NCI-H526 treated with DMSO at 0.1 percent for 48 hours (cell line): ENCODE measurements at places on chromosomes 13 and 19.

DNA sequence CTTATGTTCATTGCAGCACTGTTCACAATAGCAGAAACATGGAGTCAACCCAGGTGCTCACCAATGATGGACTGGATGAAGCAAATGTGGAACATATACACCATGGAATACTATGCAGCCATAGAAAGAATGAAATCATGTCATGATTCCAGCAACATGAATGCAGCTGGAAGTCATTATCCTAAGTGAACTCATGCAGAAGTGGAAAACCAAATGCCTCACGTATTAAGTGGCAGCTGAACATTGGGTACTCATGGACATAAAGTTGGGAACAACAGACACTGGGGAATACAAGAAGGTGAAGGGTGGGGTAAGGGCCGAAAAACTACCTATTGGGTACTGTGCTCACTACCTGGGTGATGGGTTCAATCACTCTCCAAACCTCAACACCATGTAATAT is 915.9 kb downstream of the UQCRFS1 start:
- DNase-seq = no peak

GRCh38 chr13:98353750-98354149 is 176.7 kb upstream of the RNF113B start:
- DNase-seq = no peak

- DNase-seq = no peak
These were observed 157.2 kb downstream of the MYO16 start for GRCh38 chr13:108786456-108787200.

DNA sequence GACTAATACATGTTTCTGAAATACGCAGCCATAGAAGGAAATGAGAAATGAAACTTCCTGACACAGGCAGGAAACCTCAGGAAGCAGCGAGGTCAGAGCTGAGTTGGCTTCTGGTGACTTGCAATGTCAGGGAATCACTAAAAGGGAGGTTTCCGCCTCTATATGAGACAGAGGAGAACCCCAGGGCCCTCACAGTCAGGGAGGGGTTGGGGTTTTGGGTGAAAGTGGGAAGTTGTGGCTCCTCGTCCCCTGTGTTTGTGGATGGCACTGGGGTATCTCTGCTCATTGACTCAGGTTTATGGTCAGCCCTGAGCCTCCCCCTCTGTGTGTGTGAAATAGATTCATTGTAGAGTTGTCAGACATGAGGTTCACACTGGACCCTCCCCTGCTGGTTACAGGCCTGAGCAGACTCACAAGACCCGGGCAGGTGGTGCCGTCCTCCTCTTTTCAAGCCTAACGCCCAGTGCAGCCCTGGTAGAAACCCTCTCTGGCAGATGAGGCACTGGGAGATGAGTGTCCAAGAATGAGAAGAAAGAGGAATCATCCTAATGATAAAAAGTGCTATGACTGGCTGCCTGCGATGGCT is 5.5 kb upstream of the LILRA6 start:
- no peak for DNase-seq

DNA sequence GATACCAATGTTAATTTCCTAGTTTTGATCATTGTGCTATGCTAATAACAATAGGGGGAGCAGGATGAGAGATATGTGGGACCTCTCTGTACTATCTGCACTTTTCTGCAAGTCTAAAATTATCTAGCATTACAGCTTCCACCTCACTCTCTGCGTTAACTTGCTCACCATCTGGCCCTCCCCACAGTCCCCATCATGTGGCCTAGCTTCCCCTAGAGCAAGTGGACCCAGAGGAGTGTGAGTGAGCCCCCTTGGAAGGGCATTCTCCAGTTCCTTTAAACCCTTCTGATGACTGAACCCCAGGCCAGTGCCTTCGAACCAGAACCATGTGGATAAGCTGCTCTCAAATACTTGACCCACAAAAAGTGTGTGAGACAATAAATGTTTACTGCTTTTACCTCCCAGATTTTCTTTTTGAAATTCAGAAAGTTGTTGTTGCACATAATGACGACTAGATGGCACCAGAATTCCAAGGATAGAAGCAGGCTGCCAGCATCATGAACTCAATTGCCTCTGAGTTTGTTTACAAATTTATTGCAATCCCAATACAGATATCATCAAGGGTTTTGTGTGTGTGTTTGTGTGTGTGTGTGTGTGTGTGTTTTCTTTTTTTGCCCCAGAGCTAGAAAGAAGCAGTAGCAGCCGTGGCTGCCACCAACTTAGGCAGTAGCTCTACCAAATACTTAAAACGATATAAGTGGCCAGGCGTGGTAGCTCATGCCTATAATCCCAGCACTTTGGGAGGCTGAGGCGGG is 49.0 kb upstream of the ZNF780A start:
- DNase-seq = peak; percentile 27

DNA sequence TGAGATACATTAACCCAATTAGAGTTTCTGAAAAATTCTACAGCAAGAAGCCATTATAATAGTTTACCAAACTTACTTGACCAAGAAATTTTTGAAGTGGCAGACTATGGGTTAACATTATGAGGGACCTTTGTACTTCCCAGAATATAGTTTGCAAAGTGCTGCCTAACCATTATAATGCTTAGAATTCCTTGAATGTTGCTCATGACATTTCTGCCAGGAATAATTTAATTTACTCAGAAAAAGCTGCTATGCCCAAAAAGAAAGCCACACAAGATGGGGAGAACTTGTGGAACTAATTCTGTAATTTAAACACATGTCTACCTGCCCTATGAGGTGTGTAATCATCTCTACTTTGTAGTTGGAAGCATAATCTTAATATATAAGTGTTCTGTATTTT is 58.1 kb upstream of the MYCBP2 start:
- no peak for DNase-seq

DNA sequence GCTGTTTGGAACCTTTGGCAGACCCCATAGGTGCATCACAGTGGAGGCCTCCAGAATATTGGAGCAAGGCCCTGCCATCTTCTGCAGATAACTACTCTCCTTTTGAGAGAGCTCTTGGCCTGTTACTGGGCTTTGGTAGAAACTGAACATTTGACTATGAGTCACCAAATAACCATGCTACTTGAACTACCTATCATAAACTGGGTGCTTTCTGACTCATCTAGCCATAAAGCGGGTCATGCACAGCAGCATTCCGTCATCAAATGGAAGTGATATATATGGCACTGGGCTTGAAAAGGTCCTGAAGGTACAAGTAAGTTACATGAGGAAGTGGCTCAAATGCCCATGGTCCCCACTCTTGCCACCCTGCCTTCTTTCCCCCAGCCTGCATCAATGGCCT is 782.5 kb upstream of the SLITRK6 start:
- DNase-seq = no peak
